Left renal cortex interstitium (tissue), 4 donors: ENCODE measurements at places on chromosomes 4 and X.
A peak's percentile ranks its signal among the peaks of the same experiment; 100 is the strongest.

GRCh38 chr4:165208741-165209388, 1.5 kb downstream of the KLHL2 start:
- DNase-seq, result no peak

DNA sequence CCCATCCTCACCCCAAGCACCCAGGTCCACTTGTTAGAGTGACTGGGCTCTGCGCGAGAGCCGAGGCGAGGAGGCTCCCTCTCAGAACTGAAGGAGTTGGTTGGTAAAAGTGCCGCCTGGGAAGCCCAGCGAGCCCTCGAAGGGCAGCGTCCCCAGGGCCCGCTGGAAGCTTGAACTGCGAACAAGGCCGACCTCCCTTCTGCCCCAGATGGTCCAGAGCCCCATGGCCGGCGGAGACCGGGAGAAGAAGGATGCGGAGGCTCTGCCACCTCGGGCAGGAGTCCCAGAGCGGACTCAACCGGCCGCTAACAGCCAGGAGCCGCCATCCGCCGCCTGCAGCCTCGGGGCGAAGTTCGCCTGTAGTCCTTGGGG, 116.3 kb upstream of the TEX13C start:
- no peak for DNase-seq

- no peak for DNase-seq
Measured at GRCh38 chr4:83454686-83455085, 937 bp downstream of the HELQ start.

- peak; percentile 38 for DNase-seq
Measured at GRCh38 chr4:140326395-140326993, 47.0 kb upstream of the SCOC start.

DNA sequence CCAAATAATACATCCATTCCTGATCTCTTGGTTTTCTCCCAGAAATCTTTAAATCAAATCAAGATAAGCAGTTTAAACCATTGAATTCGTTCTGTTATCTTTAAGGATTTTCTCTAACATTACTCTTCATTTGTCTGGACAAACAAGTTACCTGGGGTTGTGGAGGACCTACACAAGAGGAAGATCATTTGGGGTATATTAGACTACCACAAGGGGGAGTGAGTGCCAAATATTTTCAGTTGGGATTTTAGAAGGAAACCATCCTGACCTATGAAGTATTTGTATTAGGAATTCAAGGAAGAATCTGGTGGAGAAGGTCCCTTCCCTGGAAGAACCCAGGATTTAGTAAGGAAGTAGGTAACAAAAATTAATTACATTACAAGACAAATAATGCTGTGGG, 12.0 kb upstream of the DCHS2 start:
- no peak for DNase-seq
